NCI-H226 (cell line): ENCODE measurements at places on chromosomes 16 and 17.

DNA sequence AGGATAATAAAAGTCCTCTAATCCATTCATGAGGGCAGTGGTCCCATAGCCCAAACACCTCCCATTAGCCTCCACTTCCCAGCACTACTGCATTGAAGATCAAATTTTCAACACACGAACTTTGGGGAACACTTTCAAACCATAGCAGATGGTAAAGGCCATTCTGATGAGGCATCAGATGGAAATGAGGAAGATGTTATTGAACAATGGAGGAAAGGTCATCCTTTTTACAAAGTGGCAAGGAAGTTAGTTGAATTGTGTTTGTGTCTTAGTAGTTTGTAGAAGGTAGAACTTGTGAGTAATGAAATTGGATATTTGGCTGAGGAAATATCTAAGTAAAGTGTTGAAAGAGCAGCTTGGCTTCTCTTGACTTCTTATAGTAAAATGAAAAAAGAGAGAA is 93.3 kb upstream of the NLRP1 start:
- no peak for DNase-seq

GRCh38 chr17:46732754-46733398 is 85.6 kb downstream of the WNT3 start:
- DNase-seq, result no peak

DNA sequence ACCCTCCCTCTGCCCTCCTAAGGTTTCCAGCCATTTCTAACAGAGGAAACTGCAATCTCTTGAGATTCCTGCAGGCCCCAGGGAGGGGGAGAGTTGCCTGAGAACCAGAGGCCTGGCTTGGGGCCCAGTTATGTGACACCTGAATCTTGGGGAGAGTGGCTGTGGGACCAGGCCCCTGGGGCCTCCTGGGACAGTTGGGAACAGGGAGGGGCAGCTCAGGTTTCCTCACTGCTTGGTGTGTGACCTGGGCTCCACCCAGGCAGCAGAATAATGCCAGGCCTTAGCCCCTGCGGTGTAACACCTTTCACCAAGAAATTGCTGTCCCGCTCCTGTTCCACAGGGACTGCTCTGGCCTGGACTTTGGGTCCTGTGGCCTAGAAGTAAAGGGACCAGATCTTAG is 44.3 kb upstream of the CRHR1 start:
- DNase-seq, result no peak

DNA sequence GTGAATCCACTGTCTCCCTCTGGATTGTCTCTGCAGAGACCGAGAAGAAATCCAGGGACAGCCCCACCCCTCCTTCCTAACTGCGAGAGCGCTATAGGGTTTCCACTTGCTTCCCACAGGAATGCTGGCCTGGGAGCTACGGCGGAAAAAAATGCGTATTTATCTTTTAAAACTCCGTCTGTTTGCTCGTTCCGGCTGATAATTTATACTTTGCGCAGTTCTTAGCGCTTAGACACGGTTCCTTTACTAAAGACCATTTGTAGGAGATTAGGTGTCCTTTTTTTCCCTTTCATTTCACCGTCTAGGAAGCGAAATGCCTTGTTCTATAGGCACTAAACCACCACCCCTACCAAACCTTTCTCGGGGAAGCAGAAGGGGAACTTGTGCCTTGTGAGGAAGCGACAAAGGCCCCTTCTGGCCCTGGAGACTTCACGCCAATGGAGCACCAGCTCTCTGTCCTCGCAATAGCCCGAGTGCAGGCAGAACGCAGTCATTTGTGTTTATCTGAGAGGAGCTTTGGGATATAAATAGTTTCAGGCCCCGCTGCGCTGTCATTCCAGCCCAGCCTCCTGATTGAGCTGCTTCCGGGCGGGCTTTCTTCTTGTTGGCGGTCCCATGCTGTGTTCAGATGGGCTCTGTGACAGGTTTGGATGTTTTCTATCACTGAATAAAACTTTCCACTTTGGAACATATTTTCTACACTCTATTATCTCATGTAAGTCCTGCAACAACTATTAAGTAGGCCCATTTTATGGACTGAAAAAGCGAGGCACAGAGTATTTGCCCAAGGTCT is 791 bp upstream of the SUPT4H1 start:
- DNase-seq, result peak; percentile 45

DNA sequence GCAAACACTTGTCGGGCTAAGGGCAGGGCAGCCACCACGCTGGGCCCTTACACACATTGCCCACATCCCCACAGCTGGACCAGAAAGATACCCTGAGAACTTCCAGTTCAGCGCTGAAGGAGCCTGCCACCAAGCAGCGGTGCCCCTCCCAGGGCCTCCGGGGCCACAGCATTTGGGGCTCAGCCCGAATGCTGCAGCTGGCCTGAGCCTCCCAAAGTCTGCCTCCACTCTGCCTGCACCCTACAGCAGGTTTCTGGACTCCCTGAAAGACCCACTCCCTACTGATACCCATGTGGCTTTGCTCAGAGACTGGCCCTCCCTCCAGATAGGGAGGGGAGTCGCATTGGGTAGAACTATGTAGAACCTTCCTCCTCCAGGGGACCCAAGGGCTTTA is 1.5 kb downstream of the MCRIP1 start:
- DNase-seq, result no peak

DNA sequence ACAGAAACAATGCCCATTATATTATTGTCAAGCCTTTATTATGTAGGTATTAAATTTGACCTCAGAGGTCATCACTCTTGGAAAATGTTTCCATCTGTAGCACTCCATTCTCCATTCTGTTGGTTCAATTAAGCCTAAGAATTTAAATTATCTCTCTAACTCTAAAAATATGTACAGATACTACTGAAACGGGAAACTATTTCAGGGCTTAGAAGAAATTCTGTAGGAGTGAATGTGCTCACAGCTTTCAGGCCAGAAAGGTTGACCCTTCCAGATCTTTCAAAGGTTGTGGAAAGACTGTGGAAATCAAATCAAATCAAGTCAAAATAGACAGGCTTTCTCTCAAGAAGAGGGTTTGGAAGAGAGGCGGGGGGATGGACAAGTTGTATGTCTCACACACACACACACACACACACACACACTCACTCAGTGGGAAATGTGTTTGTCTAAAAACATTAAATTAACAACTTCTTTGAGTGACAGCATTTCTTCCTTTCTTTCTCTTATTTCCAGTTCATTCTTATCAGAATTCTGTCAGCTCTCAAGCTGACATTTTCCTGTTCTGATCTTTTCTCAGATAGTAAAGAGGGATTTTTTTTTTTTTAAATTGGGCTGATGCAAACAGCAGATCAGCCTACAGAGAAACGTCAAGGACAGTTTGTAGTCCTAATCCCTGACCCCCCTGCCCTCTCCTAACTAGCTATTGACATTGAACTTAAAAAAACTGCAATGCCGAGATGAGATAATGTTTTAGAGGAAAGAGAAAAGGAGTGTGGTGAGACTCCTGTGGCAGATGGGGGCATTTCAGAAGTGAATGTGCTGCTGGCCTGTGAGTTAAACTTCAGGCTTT is 139.0 kb upstream of the ZFHX3 start:
- no peak for DNase-seq

GRCh38 chr16:73058616-73059409 is 10.9 kb upstream of the ZFHX3 start:
- peak; percentile 28 for DNase-seq

DNA sequence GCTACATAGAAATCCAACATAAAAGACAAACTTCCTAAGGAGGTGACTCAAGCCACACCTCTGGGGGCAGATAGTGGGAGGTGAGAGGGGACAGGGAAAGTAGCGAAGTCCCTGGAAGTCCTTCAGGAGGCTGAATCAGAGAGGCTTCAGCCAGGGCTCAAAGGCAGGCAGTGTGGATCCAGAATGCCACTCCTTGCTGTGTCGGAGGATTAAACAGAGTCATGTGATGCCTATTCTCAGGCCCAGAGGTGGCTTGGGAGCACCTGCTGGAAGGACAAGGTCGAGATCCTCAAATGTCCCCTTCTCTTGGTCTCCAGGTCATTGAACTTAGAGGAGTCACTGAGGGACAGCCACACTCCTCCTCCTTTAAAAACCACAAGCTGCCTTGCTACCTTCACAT is 391.1 kb downstream of the SOX9 start:
- no peak for DNase-seq

DNA sequence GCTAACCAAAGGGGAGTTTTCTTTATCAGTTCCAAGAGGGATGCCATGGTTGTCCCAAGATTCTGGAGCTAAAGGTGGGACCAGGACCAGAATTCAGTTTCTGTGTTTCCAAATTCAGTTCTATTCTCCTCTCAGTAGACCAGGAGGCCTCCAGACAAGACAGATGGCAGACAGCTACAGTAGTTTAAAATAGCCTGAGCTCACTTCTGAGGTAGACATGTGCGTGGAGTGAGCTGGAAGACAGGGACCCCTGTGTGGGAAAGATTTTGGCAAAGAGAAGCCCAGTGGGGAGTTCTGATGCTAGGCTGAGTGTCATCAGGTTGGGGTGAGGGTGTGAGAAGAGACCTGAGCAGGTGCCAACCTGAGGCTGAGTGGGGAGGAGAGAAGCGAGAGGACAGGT is 95.4 kb downstream of the PRKCB start:
- DNase-seq, result no peak

GRCh38 chr17:43431714-43432523 is 33.1 kb downstream of the ARL4D start:
- DNase-seq, result peak; percentile 63

DNA sequence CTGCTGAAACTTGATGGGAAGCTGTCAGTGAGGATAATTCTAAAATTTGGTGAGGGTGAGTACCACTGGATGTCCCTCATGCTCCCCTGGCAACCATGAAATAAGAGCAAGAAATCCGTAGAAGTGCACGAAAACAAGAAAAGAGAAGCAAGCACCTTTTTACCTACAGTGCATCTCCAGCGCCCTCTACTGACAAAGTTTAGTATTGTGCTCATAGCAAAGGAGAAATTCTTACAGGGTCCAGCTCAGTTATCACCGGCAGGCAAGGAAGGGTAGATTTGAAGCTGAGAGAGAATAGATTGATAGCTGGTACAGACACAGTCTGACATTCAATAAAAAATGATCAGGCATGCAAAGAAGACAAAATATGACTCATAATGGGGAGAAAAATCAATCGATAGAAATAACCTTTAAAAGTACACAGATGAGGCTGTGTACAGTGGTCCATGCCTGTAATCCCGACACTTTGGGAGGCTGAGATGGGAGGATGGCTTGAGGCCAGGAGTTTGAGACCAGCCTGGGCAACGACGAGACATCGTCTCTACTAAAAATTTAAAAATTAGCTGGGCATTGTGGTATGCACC is 28.3 kb upstream of the TEX2 start:
- DNase-seq, result no peak
